Tibial artery (tissue), 4 donors: ENCODE measurements at places on chromosomes 3 and 15.

GRCh38 chr3:100653604-100654294 is 44.3 kb downstream of the ADGRG7 start:
- H3K27me3 ChIP-seq = no peaks in the 10 kb centered on the region
- H3K4me1 ChIP-seq = no peaks in the 10 kb centered on the region
- no peak for DNase-seq
- H3K36me3 ChIP-seq = no peaks in the 10 kb centered on the region

DNA sequence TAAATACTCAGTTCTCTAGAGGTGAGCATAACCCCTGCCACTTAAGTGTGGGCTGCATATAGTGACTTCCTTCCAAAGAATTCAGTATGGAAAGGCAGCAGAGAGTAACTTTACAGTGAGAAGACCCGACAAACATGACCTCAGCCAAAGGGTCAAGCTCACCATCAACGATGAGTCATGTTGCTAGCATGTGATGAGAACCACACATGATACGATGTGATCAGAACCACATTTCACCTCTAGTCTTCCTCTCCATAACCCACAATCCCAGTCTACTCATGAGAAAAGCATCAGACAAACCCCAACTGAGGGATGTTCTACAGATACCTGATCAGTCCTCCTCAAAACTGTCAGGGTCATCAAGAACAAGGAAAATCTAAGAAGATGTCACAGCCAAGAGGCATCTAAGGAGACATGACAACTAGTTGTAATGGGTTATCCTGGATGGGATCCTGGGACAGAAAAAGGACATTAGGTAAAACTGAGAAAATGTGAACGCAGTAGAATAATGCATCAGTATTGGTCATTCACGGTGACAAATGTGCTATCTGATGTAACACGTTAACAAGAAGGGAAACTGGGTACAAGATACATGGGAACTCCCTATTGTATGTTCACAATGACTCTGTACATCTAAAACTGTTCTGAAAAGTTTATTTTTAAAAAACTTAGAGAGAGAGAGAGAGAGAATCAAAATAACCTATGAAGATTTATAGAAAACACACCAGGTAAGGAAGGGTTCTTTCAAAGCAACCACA is 28.3 kb downstream of the SEC61A1 start:
- no peaks in the 10 kb centered on the region for H3K36me3 ChIP-seq
- H3K4me3 ChIP-seq = no peak overlapping the region
- DNase-seq = no peak
- no peak overlapping the region for H3K27ac ChIP-seq

- no peaks in the 10 kb centered on the region for H3K36me3 ChIP-seq
- no peaks in the 10 kb centered on the region for H3K27me3 ChIP-seq
- peaks cover 50% of the 10 kb centered on the region for H3K4me1 ChIP-seq
- H3K4me3 ChIP-seq = peak overlapping the region; percentile 62
These were observed 11.5 kb upstream of the CHAC1 start for GRCh38 chr15:40941528-40942336.

DNA sequence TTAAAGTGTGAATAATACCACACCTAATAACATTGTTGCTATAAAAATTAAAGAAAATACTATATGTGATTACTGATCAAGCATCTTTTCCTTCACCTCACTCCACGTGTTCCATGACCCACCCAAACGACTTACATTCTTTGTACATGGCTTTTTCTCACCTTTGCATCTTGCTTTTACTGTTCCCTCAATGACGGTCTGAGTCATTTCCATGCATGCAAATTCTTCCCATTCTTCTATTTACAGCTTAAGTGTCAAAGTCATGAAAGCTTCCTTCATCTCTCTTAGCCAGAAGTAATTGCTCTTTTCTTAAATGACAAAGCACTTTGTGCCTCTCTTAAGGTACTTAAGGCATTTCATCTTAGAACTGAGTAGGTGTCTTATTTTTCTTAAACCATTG is 64.0 kb downstream of the GREM1 start:
- no peak overlapping the region for H3K4me3 ChIP-seq
- H3K27me3 ChIP-seq = no peaks in the 10 kb centered on the region
- no peak overlapping the region for H3K27ac ChIP-seq
- no peaks in the 10 kb centered on the region for H3K4me1 ChIP-seq
- H3K36me3 ChIP-seq = no peaks in the 10 kb centered on the region

GRCh38 chr3:23809294-23809693 is 3.5 kb downstream of the UBE2E1 start:
- H3K27me3 ChIP-seq = no peaks in the 10 kb centered on the region
- H3K27ac ChIP-seq = peak overlapping the region; percentile 17
- no peak for DNase-seq
- H3K4me3 ChIP-seq = no peak overlapping the region
- H3K36me3 ChIP-seq = no peaks in the 10 kb centered on the region
- H3K4me1 ChIP-seq = peaks cover 46% of the 10 kb centered on the region

DNA sequence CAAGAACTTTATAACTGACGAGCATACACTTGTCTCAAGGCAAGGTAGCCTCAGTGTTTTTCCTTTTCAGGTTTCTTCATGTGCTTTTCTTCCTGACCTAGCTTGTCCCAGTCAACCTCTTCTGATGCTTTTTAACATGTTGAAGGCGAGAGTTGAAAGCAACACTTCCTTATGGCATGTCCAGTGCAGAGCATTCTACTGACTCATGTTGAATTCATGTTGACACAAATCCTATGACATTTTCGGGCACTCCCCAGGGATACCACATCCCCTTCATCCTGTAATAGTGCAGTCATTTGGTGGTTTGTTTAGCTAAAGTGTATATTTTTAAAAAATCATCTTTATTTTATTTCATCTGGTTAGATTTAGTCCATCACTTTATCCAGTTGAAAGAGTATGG is 75.9 kb upstream of the CBLB start:
- no peak overlapping the region for H3K27ac ChIP-seq
- no peak for DNase-seq
- H3K4me1 ChIP-seq = no peaks in the 10 kb centered on the region
- H3K36me3 ChIP-seq = no peaks in the 10 kb centered on the region
- no peak overlapping the region for H3K4me3 ChIP-seq
- H3K27me3 ChIP-seq = no peaks in the 10 kb centered on the region
